Activated CD8-positive, alpha-beta T cell treated with anti-CD3 and anti-CD28 coated beads, Interleukin-2, amount 10 ng/mL, durations not matched to agents 7 days and 5 days (primary cell): ENCODE measurements at places on chromosomes 12 and 14.

- no peak for DNase-seq
These were observed 89.8 kb downstream of the WSCD2 start for GRCh38 chr12:108218921-108219320.

DNA sequence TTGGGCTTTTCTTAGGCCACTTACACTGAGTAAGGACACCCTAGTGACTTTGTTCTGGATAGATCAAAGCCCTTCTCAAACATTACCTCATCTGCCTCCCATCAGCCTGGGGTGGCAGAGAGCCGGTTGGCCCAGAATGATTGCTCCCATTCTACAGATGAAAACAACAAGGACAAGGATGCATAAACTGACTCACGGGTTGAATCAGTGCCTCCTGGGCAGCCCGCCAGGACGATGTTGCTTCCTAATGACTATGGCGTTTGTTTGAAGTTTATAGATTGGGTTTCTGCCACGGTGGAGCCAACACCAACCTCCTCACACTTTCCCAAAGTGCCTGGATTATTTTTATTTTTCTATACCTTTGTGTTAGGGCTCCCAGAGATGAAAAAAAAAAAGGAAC lies 3.6 kb upstream of the VRK1 start:
- DNase-seq = no peak

DNA sequence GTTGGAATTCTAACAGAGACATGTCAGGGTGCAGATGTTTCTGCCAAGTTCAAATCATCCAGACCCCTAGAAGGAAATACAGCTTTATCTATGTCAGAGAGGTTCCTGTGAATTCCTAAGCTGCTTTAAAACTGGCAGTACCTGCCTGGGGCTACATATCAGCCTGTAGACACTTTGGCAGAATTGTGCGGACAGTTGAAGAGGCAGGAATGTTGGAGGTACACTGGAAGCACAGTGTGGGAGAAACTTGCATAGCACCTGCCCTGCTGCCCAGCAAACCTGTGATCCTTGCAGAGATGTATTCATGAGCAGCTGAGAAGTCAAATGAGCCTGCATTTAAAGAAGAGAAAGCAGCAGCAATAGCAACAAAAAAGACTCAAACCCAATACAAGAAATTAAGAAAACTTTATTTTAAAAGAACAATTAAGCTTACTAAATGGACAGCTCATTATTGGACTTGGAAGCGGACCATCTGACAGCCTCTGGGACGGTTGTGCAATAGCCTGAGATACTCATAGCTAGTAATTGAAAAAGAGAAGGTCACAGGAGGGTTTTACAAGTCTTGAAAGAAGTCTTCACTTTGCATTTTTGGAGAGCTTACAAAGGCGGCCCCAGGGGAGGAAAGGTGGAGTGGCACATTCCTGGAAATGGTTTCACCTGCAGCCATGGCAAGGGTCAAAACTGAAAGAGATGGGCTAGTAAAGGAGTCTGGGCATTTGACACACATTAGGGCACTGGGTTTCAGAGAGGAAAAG lies 280.9 kb upstream of the FLRT2 start:
- no peak for DNase-seq

DNA sequence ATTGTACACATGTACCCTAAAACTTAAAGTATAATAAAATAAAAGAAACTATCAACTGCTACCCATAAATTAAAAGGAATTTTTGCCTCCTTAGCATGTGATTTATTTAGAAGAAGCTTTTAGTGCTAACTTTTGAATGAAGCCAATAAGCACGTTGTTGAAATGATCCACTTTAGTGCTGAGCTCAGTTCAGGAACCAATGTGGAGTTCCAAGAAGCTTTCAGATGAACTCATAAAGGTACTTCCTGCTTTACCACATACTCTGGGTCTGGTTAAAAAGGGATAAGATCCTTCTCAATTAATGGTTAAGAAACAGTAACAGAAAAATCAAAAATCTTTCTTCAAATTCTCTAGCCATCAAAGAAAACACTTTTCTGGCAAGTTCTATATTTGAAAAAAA lies 39.4 kb downstream of the TMTC1 start:
- DNase-seq = no peak

DNA sequence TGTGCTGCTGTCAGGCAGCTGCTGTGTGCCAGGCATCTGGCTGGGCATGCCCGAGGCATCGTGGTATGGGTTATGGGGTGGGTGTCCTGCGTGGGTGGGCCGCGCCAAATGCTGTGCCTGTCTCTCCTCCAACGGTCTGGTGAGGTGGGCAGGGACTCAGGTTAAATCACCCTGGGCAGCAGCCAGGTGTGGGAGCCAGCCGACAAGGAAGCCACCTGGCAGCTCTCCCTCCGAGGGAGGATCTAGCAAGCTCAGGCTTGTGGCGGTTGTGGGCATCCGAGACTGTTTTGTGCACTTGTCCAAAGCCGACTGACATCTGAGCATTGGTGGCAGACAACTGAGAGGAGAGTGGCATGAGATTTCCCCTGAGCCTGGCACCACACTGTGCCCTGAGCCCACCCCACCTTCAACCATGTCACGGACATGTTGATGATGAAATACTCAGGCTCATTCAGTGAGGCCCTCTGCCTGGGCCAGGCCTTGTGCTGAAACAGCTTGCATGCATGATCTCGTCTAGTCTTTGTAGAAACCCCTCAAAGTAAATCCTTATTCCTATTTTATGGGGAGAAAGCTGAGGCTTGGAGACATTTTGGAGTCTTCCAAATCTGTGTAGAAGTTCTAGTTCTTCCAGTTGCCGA lies 181.8 kb upstream of the MYL2 start:
- DNase-seq = no peak

GRCh38 chr12:5369298-5369697 lies 62.6 kb upstream of the NTF3 start:
- no peak for DNase-seq

- DNase-seq = no peak
These were observed 92.8 kb downstream of the NINJ2 start for GRCh38 chr12:570435-570920.

DNA sequence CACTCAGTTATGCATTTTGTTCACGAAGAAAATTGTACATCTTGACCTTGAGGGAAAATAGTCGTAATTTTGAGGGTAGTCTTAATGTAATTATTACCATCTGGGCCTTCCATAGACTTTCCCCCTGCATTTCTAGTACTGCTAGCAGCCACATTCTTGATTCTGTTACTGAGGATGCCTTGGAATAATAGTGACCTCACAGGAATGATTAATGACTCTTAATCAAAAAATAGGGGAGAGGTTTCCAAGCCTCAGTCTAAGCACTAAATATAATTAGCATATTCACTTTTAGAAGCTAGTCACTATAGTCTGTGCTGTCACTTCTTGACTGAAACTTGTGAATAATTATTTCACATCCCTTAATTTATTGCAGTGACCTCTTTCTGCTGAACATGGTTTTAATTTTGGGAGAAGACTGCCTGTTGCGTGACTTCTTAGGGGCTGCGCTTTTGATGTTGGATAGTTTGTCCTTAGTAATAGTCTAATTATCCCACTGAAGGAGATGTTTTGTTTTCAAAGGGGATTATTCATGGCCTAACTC lies 400.5 kb downstream of the ADAMTS20 start:
- DNase-seq = no peak

DNA sequence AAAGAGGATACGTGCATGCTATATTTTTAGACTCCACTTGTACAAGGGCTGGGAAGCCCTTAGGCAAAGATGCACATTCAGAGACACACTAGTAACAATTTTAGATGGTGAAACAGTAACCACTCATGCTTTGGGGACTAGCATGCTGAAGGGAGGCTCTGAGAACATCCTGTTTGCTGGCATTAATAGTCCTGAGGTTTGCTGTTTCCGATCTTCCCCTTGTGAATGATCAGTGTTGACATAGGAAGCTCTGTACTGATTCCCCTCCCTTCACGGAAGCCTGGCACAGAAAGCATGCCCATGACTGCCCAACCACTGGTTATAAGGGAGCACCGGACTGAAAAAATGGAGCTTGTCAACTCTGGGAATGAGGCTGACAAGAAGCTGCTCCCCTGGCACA lies 164.6 kb downstream of the GCH1 start:
- DNase-seq = no peak

DNA sequence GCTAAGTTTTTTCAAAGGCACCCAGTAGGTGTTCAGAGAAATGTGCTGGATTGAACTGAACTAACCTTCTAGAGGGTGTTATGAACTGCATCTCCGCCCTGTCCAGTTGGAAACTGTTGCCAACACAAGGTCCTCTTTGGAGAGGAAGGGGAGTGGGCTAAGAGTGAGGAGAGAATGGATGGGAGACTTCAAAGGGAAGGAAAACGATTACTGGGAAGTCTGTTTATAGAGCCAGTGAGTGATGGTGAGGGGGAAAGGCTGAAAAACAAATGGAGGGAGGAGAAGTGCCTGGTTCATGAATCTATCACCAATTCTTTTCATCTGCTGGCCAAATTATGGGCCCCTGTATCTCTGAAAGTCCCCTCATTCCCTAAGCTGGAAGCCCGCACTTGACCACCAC lies 86.0 kb upstream of the TBX5 start:
- no peak for DNase-seq

DNA sequence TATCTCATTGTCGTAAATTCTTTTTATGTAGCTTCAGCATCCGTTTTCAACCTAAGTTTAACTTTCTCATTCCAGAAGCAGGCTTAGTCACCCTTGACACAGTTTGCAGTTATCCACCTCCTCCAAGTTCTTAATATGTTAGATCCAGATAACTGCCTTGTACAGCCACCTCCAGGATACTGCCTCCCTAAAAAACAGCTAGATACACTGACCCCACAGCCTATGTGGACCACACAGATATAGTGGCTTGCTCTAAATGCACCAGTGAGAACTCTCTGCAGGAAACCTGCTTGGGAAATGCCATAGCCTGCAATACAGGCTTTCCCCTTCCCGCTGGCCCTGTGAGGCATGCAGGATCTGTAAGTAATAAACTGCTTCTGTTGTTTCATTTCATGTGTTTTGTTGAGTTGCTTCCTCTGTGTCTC lies 11.1 kb upstream of the RTL1 start:
- DNase-seq = no peak

DNA sequence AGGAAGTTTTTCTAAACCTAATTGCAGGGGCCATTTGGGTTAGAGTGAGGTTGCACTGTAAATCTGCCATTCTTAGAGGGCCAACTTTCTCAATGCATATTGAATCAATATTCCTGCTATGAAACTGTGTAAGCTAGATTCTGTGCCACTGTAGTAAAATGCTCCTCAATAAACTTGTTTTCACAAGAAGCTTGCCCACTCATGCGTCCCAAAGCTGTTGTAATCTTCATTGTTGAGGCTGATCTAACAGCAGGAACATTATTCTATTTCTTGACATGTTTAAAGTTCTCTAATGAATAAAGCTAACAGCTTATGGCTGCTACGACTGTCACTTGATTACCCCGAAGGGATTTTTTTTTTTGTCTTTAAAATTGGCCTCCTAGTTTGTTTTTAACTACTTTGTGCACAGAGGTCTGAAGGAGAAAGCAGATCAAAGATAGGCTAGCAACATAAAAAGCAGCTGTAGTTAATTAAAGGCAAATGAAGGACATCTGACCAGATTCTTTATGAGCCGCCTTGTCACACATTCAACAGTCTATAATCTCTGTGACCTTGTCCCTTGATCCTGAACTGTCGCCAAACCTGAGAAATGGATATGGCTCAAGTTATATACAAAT lies 243.7 kb downstream of the PAX9 start:
- DNase-seq = no peak

- no peak for DNase-seq
These were observed 310.0 kb upstream of the DCN start for GRCh38 chr12:91492648-91493047.

- DNase-seq = no peak
These were observed 373.4 kb upstream of the PDE3A start for GRCh38 chr12:19994968-19995367.

DNA sequence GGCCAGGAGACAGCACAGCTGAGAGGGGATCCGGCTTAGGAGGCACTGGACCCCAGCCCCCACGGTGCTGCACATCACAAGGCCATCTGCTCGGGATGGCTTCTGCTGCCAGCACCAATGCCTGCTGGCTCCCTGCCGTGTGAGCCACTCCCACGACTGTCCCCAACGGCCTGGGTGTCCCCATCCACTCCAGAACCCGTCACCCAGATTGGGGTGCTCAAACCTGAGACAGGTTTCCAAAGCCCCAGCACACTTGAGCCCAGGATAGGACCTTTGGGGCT lies 102.4 kb downstream of the RFLNA start:
- DNase-seq = no peak

DNA sequence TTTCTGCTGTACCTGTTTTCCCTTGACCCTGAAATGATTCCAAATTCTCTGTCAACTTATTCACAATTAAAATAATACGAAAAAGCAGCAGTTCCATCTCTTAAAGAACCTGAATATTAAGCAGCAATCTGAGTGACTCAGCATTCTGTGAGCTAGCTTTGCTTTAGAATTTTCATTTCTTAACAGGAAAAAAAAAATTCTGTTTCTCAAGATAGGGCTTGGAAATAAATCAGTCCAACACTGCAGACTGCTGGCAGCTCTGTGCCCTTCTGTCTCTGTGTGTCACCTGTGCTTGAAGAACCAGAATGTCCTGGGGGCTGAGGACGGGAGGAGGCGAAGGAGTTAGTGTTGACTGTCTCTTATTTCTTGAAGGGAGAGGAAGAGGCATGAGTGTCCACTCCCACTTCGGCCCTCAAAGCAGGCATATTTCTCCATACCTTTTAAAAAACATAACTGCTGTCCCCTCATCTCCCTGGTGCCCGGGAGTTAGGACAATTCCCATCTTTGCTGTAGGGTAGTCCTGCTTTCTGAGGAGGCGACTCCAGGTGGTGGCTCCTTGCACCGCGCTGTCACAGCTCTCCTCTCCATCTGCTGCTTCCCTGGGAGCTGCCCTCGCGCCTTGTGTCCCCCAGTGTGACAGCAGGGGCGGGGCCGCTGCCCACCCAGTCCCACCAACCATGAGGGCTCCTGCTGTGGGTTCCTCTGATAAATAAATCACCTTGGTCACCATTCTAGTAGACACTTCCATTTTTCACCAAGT lies 203.1 kb downstream of the CALM1 start:
- no peak for DNase-seq

- DNase-seq = no peak
These were observed 107.5 kb downstream of the GPATCH2L start for GRCh38 chr14:76259029-76259735.

GRCh38 chr12:65825183-65825506 lies 862 bp downstream of the HMGA2 start:
- no peak for DNase-seq

GRCh38 chr12:113437729-113438100 lies 15.5 kb downstream of the SDSL start:
- DNase-seq = no peak

DNA sequence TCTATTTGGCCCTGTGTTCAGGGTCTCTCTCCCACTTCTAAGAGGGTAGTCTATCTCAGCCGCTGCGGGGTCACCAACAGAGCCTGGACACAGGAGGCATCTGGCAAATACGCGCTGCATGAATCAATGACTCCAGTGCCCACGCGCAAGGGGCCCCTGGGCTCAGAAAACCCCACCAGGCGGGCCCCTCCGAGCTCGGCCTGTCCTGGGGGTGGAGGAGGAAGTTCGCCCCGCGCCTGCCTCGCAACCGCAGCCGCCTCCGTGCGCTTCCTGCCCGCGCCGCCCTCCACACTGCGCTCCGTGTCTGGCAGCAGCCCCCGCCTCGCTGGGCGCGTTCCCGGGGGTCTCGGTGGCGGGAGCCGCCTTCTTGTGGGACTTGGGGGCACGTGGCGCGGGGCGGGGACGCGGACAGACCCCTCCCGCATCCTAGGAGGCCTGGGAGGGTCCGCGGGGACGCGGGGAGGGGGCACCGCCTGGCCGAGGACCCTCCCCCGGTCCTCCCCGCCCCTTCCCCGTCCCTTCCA lies 811 bp upstream of the FBRSL1 start:
- DNase-seq = peak; percentile 75
